ENCODE measurements at places on chromosomes 12 and 14.

DNA sequence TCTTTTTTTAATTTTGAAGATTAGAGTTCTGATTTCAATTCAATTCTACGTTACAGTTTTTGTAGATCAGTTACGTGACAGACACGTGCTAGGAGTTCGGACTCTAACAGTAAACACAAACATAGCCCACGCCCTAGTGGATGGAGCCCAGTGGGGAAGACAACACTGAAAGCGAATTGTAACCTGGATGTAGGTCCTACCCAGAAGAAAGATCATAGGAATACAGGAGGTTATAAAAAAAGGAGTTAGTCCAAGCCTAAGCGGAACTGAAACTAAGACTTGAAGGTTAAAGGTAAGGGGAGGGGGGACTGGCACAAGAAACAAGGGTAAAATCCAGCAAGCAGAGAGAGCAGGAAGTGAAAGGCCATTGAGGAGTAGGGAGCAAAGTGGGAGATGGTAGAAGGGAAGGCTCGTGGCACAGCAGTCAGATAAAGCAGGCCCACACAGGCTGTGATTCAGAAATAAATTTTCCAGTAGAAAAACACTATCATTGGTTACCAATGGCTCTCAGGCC, 15.7 kb upstream of the CRY1 start:
- DNase-seq, result no peak
- no peaks in the 10 kb centered on the region for H3K4me1 ChIP-seq
- H3K4me3 ChIP-seq, result no peak overlapping the region
- H3K36me3 ChIP-seq, result no peaks in the 10 kb centered on the region
- H3K27me3 ChIP-seq, result no peaks in the 10 kb centered on the region

GRCh38 chr12:112847708-112848337, 56.3 kb downstream of the RPH3A start:
- no peak overlapping the region for H3K27ac ChIP-seq
- no peak overlapping the region for H3K4me3 ChIP-seq
- no peaks in the 10 kb centered on the region for H3K4me1 ChIP-seq
- no peaks in the 10 kb centered on the region for H3K36me3 ChIP-seq

DNA sequence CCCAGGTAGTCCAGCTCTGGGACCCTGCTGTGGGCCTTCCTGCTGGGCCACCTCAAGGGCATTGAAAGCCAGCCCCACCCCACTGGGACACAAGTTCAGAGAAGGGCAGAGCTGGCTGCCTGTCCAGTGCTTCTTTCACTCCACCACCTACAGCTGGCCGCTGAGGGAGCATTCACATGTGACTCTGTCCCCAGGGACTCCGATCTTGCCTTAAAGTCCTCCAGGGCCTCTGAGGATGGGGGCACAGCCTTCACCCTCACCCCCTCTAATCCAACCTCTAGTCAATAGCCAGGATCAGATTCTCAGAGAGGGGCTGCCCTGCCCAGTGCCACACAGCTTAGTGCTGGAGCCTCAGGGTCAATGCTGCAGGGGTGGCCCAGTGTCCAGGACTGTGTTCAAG, 5.0 kb upstream of the CYP46A1 start:
- DNase-seq, result no peak
- H3K36me3 ChIP-seq, result no peaks in the 10 kb centered on the region
- H3K4me1 ChIP-seq, result peaks cover 11% of the 10 kb centered on the region

GRCh38 chr12:75528692-75529091, 17.3 kb upstream of the KRR1 start:
- no peaks in the 10 kb centered on the region for H3K27me3 ChIP-seq
- no peaks in the 10 kb centered on the region for H3K36me3 ChIP-seq
- H3K4me3 ChIP-seq, result no peak overlapping the region
- no peak for DNase-seq
- H3K27ac ChIP-seq, result no peak overlapping the region

DNA sequence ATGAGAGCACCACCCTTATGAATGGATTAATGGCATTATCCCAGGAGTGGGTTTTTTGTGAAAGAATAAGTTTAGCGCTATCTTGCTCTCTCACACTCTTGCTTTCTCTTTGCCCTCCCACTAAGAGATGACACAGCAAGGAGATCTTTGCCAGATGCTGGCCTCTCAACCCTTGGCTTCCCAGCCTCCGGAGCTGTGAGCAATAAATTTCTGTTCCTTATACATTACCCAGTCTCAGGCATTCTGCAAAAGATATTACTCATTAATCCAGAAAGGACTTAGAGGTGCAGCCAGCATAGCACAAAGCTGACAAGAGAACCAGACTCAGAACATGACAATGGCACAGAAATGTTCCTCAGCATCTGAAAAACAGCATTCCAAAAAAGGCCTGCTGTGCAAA, 190.6 kb downstream of the ITPR2 start:
- no peak overlapping the region for H3K27ac ChIP-seq
- DNase-seq, result no peak
- peaks cover 15% of the 10 kb centered on the region for H3K36me3 ChIP-seq
- H3K27me3 ChIP-seq, result no peaks in the 10 kb centered on the region
- H3K4me3 ChIP-seq, result no peak overlapping the region
- H3K4me1 ChIP-seq, result no peaks in the 10 kb centered on the region

DNA sequence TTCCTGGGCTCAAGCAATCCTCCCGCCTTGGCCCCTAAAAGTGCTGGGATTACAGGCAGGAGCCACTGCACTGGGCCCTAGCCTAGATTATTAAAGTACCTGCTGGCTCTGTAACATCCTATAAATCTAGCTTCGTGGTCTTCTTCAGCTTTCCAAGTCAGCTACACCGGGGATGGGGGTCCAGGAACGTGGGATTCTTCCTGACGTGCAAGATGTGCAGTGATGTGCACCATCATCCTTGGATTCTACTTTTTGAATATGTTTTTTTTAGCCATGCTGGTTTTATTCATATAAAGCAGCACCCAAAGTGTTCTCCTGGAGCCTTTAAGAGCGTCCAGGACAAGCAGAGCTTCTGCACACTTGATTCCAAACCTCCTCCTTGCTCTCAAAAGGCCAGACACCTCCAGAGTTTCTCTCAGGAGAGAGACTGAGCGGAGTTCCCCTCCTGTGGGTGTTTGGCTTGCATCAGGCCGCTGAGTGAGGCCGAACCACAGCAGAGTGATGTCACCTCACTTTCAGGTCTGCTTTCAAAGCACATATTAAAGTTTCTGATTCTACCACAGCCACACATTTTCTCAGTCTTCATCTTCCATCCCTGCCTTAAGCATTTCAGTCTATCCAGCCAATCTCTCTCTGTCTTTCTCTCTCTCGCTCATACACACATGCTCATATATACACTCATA, 33.4 kb downstream of the VCPKMT start:
- no peak for DNase-seq
- no peaks in the 10 kb centered on the region for H3K4me1 ChIP-seq
- H3K4me3 ChIP-seq, result no peak overlapping the region

- H3K27ac ChIP-seq, result no peak overlapping the region
- DNase-seq, result peak; percentile 36
- H3K36me3 ChIP-seq, result no peaks in the 10 kb centered on the region
- H3K27me3 ChIP-seq, result no peaks in the 10 kb centered on the region
- H3K4me3 ChIP-seq, result no peak overlapping the region
Measured at GRCh38 chr12:76144245-76144549, 59.7 kb upstream of the NAP1L1 start.

- no peaks in the 10 kb centered on the region for H3K4me1 ChIP-seq
- H3K4me3 ChIP-seq, result no peak overlapping the region
- DNase-seq, result no peak
- no peak overlapping the region for H3K27ac ChIP-seq
Measured at GRCh38 chr14:28340816-28341215, 425.8 kb upstream of the FOXG1 start.

GRCh38 chr12:97548931-97549330, 86.3 kb downstream of the RMST start:
- no peaks in the 10 kb centered on the region for H3K27me3 ChIP-seq
- H3K36me3 ChIP-seq, result no peaks in the 10 kb centered on the region
- H3K4me1 ChIP-seq, result no peaks in the 10 kb centered on the region
- DNase-seq, result no peak
- no peak overlapping the region for H3K27ac ChIP-seq

GRCh38 chr14:32514236-32514635, 185.1 kb downstream of the AKAP6 start:
- H3K4me1 ChIP-seq, result no peaks in the 10 kb centered on the region
- no peak overlapping the region for H3K27ac ChIP-seq
- H3K36me3 ChIP-seq, result no peaks in the 10 kb centered on the region
- no peaks in the 10 kb centered on the region for H3K27me3 ChIP-seq
- no peak for DNase-seq
- no peak overlapping the region for H3K4me3 ChIP-seq

DNA sequence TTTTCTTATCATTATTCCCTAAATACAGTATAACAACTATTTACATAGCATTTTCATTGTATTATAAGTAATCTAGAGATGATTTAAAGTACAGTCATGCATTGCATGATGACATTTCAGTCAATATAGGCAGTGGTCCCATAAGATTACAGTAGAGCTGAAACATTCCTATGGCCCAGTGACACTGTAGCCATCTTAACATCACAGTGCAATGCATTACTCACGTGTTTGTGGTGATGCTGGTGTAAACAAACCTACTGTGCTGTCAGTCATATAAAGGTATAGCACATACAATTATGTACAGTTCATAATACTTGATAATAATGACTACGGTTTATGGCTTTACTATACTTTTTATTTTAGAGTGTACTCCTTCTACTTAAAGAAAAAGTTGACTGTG, 13.3 kb downstream of the LLPH start:
- DNase-seq, result no peak
- H3K36me3 ChIP-seq, result no peaks in the 10 kb centered on the region
- no peak overlapping the region for H3K4me3 ChIP-seq
- no peaks in the 10 kb centered on the region for H3K4me1 ChIP-seq
- no peaks in the 10 kb centered on the region for H3K27me3 ChIP-seq

DNA sequence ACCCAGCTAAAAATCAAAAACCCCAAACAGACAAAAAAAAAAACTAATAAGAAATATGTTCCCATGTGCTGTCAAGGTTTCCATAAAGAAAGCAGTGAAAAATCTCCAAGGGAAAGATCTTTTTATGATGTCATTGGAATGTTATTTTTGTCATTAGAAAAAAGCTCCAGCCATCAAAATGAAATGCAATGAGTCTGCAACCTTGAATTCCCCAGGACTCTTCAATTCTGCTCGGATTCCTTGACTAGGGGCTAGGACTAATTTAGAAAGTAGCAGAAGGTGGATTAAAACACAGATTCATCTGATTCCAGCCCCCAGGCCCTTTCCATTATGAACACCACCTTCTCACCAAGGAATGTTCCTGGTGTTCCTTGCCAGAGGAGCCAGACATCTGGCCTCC, 6.0 kb upstream of the PCNX1 start:
- H3K4me1 ChIP-seq, result peaks cover 2% of the 10 kb centered on the region
- H3K36me3 ChIP-seq, result no peaks in the 10 kb centered on the region
- no peak overlapping the region for H3K4me3 ChIP-seq
- DNase-seq, result no peak

DNA sequence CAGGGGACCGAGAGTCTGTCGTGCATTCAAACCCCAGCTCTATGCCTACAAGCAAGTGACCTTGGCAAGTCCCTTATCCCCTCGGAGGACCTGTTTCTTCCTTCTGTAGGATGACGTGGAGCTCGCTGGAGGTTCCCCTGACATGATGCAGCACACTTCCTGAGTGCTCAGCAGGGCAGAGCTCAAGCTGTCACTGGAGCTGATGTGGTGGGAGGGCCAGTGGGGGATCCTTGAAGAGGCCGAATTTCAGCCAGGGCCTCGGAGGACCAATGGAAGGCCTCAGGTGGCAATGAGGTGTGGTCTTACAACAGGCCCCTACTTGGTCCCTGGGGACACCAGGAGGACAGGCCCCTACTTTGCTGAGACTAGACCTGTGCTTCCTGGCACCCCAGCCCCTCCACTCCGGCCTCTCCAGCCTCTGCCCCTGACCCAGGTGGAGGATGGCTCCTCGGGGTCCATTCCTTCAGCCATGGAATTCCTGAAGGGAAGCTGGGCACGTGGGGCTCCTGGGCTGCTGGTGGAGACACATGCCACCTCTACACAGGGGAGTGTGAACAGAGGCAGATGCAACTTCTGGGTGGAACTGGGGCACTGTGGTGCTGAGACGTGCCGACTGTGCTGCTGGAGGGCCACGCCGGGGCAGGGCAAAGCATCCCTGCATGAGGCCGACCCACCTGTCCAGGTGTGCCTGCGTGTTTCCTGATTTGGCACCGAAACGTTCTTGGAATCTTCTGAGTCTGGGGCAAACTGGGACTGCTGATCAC, 18.7 kb upstream of the KIF26A start:
- no peaks in the 10 kb centered on the region for H3K36me3 ChIP-seq
- peaks cover 16% of the 10 kb centered on the region for H3K4me1 ChIP-seq
- no peak overlapping the region for H3K27ac ChIP-seq
- no peaks in the 10 kb centered on the region for H3K27me3 ChIP-seq
- no peak overlapping the region for H3K4me3 ChIP-seq
- no peak for DNase-seq

- no peak overlapping the region for H3K4me3 ChIP-seq
- no peaks in the 10 kb centered on the region for H3K4me1 ChIP-seq
- no peaks in the 10 kb centered on the region for H3K36me3 ChIP-seq
- DNase-seq, result no peak
- H3K27me3 ChIP-seq, result no peaks in the 10 kb centered on the region
Measured at GRCh38 chr12:14860490-14860889, 17.2 kb upstream of the ART4 start.

- H3K27ac ChIP-seq, result no peak overlapping the region
- H3K27me3 ChIP-seq, result no peaks in the 10 kb centered on the region
- DNase-seq, result no peak
- no peak overlapping the region for H3K4me3 ChIP-seq
- no peaks in the 10 kb centered on the region for H3K4me1 ChIP-seq
- H3K36me3 ChIP-seq, result no peaks in the 10 kb centered on the region
Measured at GRCh38 chr14:85597701-85598100, 67.8 kb downstream of the FLRT2 start.

GRCh38 chr12:109938947-109939346, 38.9 kb downstream of the TCHP start:
- DNase-seq, result no peak
- no peaks in the 10 kb centered on the region for H3K4me1 ChIP-seq
- peaks cover 20% of the 10 kb centered on the region for H3K36me3 ChIP-seq
- H3K4me3 ChIP-seq, result no peak overlapping the region
- H3K27me3 ChIP-seq, result no peaks in the 10 kb centered on the region

- no peaks in the 10 kb centered on the region for H3K36me3 ChIP-seq
- no peak for DNase-seq
- no peak overlapping the region for H3K4me3 ChIP-seq
- no peak overlapping the region for H3K27ac ChIP-seq
Measured at GRCh38 chr12:3882896-3883564, 9.8 kb upstream of the PARP11 start.

- DNase-seq, result peak; percentile 47
- H3K4me1 ChIP-seq, result peaks cover 11% of the 10 kb centered on the region
- H3K4me3 ChIP-seq, result peak overlapping the region; percentile 64
Measured at GRCh38 chr14:45252366-45253069, 484 bp downstream of the MIS18BP1 start.

GRCh38 chr14:68409387-68409786, 383.5 kb downstream of the ZFP36L1 start:
- DNase-seq, result no peak
- H3K36me3 ChIP-seq, result no peaks in the 10 kb centered on the region
- H3K4me3 ChIP-seq, result no peak overlapping the region
- no peaks in the 10 kb centered on the region for H3K27me3 ChIP-seq
- no peak overlapping the region for H3K27ac ChIP-seq
- no peaks in the 10 kb centered on the region for H3K4me1 ChIP-seq
